ENCODE measurements at places on chromosomes 13 and 19.

DNA sequence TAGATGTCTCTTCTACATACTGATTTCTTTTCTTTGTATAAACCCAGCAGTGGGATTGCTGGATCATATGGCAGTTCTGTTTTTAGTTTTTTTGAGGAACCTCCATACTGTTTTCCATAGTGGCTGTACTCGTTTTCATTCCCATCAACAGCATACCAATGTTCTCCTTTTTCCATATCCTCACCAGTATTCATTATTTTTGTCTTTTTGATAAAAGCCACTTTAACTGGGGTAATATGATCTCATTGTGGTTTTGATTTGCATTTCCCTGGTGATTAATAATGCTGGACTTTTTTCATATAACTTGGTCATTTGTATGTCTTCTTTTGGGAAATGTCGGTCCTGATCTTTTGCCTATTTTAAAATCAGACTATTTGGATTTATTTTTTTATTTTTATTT is 108.5 kb downstream of the PAN3 start:
- no peak for DNase-seq

- DNase-seq = no peak
Measured at GRCh38 chr13:29684441-29684840, 89.0 kb upstream of the SLC7A1 start.

- no peak for DNase-seq
Measured at GRCh38 chr13:35782793-35783192, 306.3 kb upstream of the MAB21L1 start.

DNA sequence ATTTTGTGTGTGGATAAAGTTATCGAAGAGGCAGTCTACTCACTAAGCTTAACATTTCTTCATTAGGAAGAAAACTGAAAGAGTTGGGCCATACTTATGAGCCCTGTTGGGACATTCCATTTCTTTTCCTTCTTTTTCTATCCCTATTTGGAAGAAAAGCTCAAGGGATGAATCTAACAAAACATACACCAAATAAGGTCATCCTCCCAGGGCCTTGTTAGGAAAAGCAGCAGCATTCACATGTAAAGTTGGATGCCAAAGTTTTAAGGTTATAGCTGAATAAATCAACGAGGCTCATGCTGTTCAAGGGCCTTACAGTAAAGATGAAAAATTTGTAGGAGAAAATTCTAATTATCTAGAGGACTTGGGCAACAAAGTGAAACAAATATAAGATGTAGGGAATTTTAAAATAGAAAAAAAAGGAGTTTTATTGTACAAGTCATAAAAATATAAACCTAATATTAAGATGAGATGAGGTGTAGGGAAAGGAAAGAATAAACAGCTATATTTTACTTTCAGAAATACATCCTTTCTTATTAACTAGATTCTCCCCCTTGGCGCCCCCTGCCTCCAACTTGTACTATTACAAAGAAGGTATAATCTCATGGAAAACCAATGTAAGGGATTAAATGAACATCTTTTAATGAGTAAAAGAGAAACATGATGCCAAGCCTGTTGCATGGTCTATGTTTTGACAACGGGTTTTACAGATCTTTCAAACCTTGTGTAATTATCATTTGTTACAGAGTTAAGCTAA is 160.4 kb downstream of the PCDH20 start:
- no peak for DNase-seq

DNA sequence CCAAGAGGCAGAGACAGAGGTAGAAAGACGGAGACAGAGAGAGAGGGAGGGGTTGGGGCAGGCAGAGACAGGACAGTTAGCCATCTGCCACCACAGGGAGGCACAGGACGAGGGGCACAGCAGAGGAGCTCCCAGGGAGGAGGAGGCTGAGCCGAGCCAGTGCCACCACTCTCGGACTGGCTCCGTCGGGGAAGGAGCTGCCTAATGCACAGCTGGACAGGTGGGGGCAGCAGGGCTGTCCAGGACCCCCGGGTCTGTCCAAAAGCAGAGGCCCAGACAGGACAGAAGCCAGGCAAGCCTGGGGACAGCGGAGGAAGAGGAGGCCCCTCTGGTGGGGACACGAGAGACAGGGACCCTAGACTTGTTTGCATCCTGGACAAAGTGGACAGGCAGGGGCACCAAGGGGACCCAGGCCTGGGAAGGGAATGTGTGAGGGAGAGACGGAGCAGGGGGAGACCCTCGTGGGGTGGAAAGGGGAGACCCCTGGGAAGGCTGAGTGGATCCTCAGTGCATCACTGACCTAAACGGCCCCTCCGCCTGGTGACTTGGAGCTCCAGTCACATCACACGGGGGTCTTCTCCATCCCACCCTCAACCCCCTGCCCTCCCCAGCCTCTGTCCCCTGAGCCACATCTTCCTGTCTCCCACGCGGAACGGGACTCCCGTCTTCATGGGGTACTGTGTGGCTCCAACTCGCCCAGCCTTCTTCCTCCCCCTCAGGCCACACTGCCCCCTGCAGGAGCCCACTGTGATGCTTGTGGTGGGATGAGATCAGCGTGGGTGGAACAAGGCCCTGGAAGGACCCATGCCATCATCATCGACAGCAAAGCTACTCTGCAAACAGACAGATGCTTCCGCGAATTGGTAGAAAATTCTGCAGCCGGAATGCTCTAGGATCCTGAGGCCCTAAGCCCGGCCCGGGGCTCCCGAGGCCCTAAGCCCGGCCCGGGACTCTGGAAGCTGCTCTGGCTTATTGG is 915 bp downstream of the F10 start:
- no peak for DNase-seq

- DNase-seq = no peak
Measured at GRCh38 chr13:40192858-40193257, 473.6 kb downstream of the FOXO1 start.

DNA sequence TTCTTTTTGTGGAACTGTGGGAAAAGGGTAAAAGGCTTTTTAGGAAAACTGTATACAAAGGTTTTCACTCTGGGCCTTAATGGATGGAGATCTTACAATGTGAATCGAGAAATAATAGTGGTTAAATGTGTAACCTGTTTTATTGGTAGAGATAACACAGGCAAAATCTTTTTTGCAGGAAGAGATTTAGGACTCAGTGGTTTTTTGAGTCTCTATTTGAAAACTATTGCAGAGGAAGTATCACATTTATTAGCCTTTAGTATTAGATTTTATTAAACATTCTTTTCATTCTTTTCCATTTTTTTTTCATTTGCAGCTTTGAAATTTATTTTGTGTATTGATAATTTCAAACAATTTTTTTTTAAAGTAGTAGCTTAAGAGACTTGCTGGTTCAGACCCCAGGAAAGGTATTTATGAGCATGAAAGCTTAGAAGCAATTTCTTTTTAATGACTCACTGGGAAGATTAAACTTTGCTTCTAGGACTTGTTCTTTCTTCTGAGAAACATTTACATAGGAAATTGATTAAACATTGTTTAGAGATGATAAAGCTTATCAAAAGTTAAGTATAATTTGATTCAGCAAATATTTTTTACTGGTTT is 10.5 kb downstream of the KLF5 start:
- DNase-seq = no peak

DNA sequence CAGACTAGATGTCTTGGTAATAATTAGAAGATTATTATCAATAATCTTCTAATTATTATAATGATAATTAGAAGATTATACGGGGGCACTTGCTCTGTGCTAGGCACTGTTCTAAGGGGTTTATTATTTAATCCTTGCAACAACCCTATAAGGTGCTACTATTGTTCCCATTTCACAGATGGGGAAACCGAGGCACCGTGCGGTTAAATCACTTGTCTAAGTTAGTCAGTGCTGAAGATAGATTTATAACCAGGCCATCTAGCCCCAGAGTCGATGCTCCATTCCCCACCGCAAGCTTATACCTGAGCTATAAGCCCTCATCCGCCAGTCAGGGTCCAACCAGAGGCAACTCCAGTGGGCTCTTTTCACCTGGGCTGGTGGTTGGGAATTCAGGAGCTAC is 2.0 kb upstream of the ACP7 start:
- DNase-seq = no peak

GRCh38 chr19:23070353-23071146 is 46.3 kb upstream of the ZNF730 start:
- no peak for DNase-seq

- no peak for DNase-seq
Measured at GRCh38 chr13:48603375-48603774, 50.4 kb upstream of the CYSLTR2 start.

GRCh38 chr13:36082396-36082795 is 48.8 kb downstream of the DCLK1 start:
- DNase-seq = no peak

GRCh38 chr13:32040689-32041088 is 9.1 kb downstream of the FRY start:
- DNase-seq = no peak

DNA sequence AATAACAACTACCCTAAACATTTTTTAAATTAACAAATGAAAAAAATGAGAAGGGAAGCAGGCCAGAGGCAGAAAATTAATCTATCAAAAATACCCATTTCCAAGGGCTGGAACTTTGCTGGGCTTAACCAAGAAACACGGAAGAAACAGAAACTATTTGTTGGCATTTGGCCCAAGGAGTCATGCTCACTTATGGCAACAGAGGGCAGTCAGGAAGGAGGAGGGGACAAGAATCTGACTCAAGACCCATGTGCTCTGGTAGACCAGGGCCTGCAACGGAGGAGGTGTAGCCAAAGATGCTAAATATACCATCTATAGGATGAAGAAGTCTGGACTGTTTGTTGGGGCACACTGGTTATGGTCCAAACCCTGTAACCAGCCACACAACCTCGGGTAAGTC is 496.7 kb downstream of the COG6 start:
- no peak for DNase-seq

GRCh38 chr19:44527554-44527953 is 1.9 kb downstream of the CEACAM20 start:
- DNase-seq = no peak

- DNase-seq = no peak
Measured at GRCh38 chr19:56727677-56728076, 56.1 kb upstream of the ZNF835 start.

- DNase-seq = no peak
Measured at GRCh38 chr19:50719119-50719435, 525 bp downstream of the SHANK1 start.

DNA sequence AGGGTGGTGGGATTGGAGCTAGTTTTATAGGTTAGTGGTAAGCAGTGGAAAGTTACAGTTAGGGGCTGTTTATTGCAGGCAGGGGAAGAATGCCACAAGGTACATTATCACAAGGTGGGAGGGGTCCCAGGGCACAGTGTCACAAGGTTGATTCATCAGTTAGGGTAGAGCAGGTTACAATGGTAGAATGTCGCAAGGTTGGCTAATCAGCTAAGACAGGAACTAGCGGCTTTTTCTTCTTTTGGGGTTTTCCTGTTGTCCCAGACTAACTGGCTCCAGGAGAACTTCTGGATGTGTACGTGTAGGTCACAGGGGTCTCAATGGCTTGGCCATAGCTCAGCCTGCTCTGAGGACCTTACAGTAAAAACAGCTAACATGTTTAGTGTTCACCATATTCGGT is 1221.1 kb downstream of the SLITRK1 start:
- no peak for DNase-seq

GRCh38 chr13:41231786-41232185 is 31.6 kb downstream of the MTRF1 start:
- DNase-seq = no peak

DNA sequence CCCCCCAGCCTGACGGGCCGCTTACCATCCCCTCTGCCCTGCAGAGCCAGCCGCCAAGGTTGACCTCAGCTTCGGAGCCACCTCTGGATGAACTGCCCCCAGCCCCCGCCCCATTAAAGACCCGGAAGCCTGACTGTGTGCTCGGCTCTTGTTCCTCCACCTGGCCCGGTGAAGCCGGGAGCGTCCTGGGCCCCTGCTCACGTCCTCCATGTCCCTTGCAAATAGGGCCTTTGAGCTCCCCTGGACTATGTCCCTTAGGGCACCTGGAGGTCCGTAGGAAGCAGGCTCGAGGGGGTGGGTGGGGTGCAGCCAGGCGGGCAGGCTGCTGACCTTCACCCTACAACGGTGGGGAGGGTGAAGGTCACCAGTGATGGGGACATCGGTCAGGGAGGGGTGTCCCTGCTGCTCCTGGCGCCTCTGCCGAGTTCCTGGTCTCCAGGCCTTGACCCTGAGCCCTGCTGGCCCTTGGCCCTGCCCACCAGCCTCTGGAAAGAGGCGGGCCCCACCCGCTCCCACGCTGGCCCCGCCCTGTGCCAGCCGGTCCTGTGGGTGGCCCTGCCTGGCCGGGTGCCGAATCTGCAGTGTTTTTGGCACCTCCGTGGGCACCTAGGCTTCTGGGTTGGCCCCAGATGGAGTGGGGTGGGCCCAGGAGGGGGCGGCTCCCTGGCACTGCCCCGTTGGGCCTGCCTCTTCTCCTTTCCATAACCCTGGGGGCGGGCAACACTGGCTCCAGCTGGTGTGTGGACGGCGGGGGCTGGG is 3.3 kb downstream of the ATP5F1D start:
- no peak for DNase-seq

GRCh38 chr13:23723471-23723870 is 153.3 kb downstream of the TNFRSF19 start:
- DNase-seq = no peak

DNA sequence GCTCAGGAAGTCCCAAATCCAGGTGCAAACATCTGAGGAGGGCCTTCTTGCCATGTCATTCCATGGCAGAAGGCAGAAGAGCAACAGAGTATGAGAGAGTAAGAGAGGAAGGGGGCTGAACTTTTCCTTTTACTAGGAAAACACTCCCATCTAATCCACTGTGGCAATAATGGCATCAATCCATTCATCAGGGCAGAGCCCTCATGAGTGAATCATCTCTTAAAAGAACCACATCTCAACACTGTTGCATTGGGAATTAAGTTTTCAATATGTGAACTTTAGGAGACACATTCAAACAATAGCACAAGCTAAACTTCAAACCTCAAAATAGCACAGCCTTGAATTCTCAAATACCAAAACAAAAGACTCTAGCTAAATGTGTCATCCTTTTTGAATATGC is 264.5 kb downstream of the KCTD12 start:
- no peak for DNase-seq

GRCh38 chr19:8320564-8321066 is 560 bp downstream of the NDUFA7 start:
- DNase-seq = no peak

GRCh38 chr13:45198041-45198440 is 2.8 kb downstream of the KCTD4 start:
- no peak for DNase-seq

- DNase-seq = no peak
Measured at GRCh38 chr13:30079501-30079900, 227.8 kb downstream of the KATNAL1 start.

DNA sequence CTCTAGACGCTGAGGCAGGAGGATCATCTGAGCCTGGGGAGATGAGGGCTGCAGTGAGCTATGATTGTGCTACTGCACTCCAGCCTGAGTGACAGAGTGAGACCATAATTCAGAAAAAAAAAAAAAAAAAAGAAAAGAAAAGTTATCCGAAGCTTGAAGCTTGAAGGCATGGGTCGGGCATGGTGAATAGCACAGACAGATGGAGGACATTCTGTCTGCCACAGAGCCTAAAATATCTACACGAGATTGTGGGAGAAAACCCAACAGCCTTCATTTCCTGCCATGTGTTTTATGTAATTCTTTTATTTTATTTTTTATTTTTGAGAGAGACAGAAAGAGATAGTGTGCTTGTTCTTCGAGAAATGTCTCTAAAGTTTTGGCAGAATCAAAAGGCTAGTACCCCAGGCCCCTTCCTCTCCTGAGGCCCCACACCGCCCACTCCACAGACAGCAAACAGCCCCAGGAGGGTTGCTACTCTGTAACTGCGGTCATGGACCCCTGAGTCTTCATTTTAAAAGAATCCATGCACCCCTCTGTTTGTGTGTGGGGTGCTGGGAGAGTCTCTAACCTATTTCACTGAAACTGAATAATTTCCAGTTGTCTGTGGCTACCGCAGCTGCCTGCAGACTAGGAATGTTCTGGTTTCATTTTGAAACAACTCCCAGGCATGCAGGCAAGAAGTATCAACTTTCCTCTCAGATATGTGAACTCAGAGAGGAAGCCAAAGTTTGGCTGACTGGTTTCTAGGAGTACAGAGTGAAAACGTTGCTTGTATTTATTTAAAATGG is 38.4 kb upstream of the RCBTB2 start:
- DNase-seq = no peak
